ENCODE measurements at places on chromosomes 5 and 9. TPM values are rescaled to one million over a fixed set of nuclear protein-coding genes. Genes with fewer than 3 reads are reported as not detected.

The ASS1 gene
- total RNA-seq, result 17.4 TPM

The AQP3 gene
- 16.0 TPM for total RNA-seq

The CYSRT1 gene
- 4.2 TPM for total RNA-seq

The MAMDC4 gene
- 1.8 TPM for total RNA-seq

The GNAQ gene
- 19.7 TPM for total RNA-seq

The ENHO gene
- 2.7 TPM for total RNA-seq

The SLC46A2 gene
- total RNA-seq, result not detected

The IL9 gene
- not detected for total RNA-seq

The DRD1 gene
- total RNA-seq, result 0.77 TPM

The AMBP gene
- total RNA-seq, result 8.9 TPM

The FOXD1 gene
- 18.1 TPM for total RNA-seq

The PCA3 gene
- total RNA-seq, result not detected

All from A549 treated with DMSO at 1 μM for 4 hours (cell line).